ENCODE measurements at places on chromosomes 3 and 15. TPM values are rescaled to one million over a fixed set of nuclear protein-coding genes. Genes with fewer than 3 reads are reported as not detected.

DNA sequence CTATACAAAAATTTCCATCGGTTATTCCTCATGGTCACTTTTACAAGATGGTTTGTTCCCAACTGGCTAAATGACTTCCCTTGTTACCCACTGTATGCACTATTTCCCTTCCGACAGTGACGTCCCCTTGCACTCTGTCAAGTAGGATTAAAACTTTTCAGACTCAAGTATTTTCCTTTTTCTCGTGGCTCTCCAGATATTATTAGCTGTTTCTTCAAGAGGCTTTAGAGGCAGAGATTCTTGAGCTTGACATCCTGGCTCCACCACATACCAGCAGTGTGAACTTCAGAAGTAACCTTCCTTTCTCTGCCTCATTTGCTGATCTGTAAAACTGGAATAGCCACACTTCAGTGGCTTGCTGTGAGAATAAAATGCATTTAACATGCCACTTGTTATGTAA is 14.0 kb downstream of the CSNK1G1 start:
- DNase-seq, result no peak

The GUCA1C gene
- not detected for total RNA-seq

GRCh38 chr3:171752329-171752728 is 58.0 kb downstream of the PLD1 start:
- DNase-seq, result no peak

The UROC1 gene
- total RNA-seq, result not detected

GRCh38 chr3:152299249-152299976 is 30.7 kb downstream of the MBNL1 start:
- DNase-seq, result peak; percentile 26

The DNAJC13 gene
- total RNA-seq, result 46.1 TPM

- DNase-seq, result no peak
These were observed 65.9 kb upstream of the LCTL start for GRCh38 chr15:66631616-66632263.

DNA sequence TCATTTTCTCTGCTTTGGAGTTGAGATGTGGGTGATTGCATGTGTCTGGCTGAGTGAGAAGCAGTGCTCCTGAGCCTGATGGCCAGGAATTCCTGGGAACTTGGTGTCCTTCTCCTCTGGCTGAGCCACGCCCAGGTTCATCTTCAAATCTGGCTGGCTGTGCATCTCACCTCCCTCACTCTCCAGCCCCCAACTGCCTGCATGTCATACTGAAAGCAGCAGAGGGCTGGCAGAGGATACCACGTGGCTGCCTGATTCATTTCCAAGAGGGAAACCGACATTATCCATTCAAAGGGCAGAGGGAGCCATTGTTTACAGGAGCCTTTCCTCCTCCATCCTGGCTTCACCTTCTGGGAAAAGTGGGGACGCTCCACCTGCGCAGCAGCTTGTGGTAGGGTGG is 57.4 kb downstream of the ABHD5 start:
- no peak for DNase-seq

The RBPMS2 gene
- not detected for total RNA-seq

GRCh38 chr15:94621736-94622135 is 390.4 kb downstream of the MCTP2 start:
- DNase-seq, result no peak

- DNase-seq, result no peak
These were observed 3.1 kb downstream of the TMF1 start for GRCh38 chr3:69048990-69049389.

- DNase-seq, result no peak
These were observed 1.5 kb upstream of the FSIP1 start for GRCh38 chr15:39784125-39784524.

GRCh38 chr15:90143166-90143655 is 40.9 kb upstream of the IDH2 start:
- DNase-seq, result peak; percentile 79

GRCh38 chr3:10398341-10398740 is 77.4 kb upstream of the SEC13 start:
- DNase-seq, result no peak

The ALG3 gene
- 61.0 TPM for total RNA-seq

DNA sequence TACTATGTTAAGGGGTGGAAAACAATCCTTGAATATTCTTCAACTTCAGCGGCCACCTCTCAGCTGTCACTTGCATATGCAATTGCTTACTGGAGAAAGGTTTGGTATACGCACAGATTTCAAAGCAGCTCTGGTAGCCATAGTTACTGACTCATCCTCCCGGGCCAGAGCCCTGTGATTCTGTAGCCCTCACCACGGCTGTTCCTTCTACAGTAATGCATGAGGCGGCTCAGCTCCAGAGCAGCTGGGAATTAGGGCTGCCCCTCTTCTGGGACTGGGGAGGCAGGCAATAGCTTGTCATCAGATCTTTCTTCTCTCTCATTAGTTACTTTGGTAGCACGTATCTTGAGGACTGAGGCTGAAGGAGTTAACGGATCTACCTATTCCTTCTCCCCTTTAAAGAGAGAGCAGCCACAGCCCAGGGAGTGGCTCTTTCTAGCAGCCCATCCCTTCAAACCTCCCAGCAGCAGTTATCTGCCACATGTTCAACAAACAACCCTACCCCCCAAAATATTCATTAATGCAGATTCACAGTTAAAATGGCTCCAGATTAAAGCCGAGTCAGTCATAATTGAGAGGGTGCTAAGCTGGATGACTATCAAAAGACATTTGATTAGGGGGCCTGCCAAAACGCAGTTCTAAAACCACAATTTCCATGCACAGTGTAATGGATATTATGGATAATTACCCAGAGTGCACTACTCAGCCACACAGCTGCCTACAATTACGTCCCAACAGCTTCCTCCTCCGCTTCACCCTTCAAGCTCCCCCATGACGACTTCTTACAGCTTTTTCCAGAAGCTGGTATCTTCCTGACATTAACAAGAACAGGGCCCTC is 54.7 kb downstream of the ETV5 start:
- DNase-seq, result no peak

The SERPINI2 gene
- not detected for total RNA-seq

DNA sequence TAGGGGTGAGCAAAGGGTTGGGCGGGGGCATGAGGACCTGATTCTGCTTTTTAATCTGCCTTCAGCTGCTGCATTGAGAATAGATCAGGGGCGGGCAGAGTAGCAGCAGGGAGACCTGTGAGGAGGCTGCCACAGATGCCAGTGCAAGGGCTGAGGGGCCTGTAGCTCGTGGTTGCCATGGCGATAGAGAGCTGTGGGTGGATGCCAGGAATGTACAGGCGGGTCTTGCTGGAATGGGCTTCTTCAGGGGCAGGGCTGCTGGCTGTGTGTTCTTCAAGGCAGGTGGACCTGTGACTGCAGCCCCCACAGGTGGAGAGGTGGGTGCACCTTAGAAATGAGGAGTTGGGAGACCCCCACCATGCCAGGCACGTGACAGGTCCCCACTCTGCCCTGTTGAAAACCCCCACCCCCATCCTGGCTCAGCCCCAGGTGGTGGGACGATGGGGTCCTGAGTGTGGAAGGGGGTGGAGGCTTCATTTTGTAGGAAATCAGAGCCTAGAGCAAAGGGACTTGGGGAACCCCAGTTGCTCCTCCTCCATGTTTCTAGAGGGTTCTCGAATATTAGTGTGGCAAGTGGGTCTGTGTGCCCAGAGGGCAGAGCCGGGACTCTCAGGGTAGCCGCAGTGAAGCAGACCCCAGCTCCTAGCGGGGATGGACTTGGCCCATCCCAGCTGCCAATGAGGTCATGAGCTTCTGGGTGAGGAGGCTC is 38.3 kb downstream of the SLC6A6 start:
- no peak for DNase-seq

DNA sequence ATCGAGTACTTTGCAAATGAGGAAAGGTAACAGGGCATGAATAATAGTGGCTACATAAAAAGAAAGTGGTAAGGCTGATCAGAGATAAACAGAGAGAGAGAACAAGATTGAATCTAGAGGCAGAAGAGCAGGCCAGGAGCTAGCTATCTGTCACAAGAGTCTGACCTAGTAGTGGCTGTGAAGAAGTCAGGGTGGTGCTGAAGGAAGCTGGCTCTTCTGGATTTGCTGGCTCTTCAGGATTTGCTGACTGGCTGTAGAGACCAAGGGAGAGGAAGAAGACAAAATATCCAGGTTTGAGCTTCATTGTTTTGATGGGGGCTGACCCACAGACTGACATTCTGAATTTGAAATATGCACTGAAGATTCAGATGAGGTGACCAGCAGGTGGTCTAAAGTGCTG is 142.3 kb downstream of the SSR3 start:
- DNase-seq, result no peak

GRCh38 chr15:45107941-45108630 is 5.9 kb downstream of the DUOX2 start:
- DNase-seq, result no peak

GRCh38 chr15:73746883-73747282 is 6.3 kb downstream of the INSYN1 start:
- no peak for DNase-seq

- no peak for DNase-seq
These were observed 74.2 kb downstream of the ARRDC4 start for GRCh38 chr15:98034731-98035130.

DNA sequence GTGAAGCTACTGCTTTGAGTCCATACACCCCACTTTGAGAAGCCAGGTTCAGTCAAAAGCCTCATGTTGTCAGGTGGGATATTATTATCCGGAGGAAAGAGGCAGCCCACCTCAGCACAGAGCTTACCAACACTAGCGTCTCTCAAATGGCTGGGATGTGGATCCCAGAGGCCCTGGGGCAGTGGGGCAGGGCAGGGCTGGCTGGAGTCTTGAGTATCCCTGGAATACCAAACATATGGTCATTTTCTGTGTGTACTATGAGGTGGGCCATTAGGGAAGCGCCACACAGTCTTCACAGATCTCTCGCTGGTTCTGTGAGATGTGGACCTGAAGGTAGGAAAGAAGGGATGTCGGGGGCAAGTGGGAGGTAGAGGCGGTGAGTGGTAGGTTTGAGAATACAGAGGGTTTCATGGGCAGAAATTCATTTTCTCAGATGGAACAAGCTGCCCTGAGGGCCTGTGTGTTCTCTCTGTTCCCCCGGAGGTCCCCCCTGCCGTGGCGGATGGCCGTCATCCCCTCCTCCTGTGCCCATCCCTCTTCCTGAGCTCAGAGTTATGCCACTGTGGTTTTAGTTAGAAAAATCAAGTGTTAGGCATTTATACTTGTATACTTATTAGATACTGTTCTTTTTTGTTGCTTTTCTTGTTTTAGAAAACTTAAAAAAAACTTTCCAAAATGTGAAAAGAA is 66.4 kb downstream of the USP13 start:
- no peak for DNase-seq

GRCh38 chr3:22101351-22101750 is 350.3 kb upstream of the ZNF385D start:
- no peak for DNase-seq

- no peak for DNase-seq
These were observed 11.6 kb upstream of the SEMA5B start for GRCh38 chr3:123039178-123039577.

GRCh38 chr15:66820481-66821176 is 118.6 kb downstream of the SMAD6 start:
- no peak for DNase-seq

GRCh38 chr3:110984456-110985250 is 87.0 kb upstream of the NECTIN3 start:
- no peak for DNase-seq

The GPR15 gene
- total RNA-seq, result 29.8 TPM

DNA sequence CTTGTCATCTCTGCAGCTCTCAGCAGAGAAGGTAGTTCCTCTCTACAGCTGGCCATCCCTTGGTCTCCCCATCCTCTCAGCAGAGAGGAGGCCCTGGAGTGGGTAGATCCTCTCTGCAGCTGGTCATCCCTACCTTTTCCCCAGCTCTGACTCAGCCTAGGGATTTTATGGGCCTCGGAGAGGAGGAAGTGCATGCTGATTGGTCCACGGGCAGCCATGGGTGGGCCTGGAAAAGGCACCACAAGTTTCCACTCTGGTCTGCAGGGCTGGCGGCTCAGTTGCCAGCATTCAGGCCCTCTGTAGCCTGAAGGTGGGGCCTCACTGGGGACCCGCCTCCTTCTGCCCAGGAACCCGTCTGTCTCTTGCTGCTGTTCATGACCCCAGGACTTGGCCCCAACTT is 36.9 kb downstream of the NR1D2 start:
- DNase-seq, result no peak

DNA sequence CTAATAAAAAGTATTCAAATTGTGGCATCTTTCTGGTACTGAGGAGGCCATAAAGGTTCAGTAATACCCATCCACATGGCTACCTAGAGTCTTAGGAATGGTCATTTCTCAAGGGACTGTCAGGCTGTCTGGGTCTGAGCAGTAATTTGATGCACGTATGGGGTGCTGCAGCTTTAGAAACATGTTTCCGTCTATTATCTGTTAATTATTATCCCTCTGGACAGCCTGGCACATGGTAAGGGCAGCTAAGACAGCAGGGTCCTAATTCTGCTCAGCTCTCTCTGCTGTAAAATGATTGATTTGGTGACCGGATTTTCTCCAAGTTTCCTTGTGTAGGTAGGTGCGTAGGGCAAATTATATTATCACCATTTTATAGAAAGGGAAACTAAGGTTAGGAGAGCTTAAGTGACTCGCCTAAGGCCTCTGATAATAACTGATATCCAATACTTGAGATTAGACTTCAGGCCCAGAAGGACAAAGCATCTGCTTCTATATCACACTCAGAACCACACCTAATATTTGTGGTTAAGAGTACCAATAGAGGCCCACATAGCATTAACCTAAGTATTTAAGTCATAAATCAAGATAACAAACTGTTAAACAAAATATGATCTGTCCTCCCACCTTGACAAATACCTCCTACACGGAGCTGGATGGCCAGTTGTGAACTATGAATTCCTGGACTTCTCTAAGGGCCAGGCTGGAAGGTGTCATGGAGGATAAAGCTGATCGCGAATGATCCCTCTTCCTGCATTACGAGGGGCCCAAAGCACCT is 2.9 kb upstream of the RAP2B start:
- DNase-seq, result no peak

The HES1 gene
- 3.0 TPM for total RNA-seq

The MEIS2 gene
- total RNA-seq, result 31.0 TPM

DNA sequence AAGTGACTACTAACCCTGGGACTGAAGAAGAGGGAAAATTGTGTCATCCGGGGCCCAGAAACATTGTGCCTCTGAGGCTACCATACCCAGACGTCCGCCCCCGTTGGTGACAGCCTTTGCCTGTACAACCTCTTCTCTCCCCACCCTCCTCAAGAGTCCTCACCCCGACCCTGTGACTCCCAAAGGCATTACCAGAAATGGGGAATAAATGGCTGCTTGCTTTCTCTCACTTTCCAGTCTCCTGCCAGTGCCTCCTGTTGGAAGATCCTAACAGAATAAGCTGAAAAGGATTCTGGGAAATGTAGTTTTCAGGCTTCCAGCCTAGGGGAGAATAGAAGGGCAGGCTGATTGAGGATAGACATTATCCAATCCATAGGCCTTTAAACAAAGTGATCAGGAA is 30.8 kb upstream of the SLC25A36 start:
- peak; percentile 0 for DNase-seq

GRCh38 chr15:56675930-56676329 is 57.4 kb downstream of the ZNF280D start:
- DNase-seq, result no peak

GRCh38 chr15:41886741-41887140 is 7.1 kb downstream of the SPTBN5 start:
- DNase-seq, result no peak

DNA sequence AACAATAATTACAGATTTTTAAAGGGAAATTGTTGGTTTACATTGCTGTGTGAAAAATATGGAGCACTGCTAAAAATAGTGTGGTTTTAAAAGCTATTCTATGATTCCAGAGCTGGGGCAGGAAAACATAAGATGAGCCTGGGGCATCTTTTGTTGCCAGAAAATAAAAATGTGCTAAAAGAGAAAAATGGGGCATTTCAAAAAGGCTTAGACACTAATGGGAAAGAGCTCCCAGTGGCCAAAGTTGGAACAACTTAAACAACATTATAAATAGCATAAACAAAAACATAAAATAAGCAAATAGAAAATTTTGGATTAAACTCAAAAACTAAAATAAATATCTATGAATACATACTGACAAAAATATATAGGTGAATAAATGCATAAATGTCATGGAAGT is 478.9 kb downstream of the NLGN1 start:
- DNase-seq, result no peak
